Activated CD4-positive, alpha-beta memory T cell treated with anti-CD3 and anti-CD28 coated beads for 36 hours (primary cell): ENCODE measurements at places on chromosomes 3 and 15. TPM values are rescaled to one million over a fixed set of nuclear protein-coding genes. Genes with fewer than 3 reads are reported as not detected.

GRCh38 chr15:99452728-99453636, 112.8 kb upstream of the MEF2A start:
- DNase-seq = no peak

DNA sequence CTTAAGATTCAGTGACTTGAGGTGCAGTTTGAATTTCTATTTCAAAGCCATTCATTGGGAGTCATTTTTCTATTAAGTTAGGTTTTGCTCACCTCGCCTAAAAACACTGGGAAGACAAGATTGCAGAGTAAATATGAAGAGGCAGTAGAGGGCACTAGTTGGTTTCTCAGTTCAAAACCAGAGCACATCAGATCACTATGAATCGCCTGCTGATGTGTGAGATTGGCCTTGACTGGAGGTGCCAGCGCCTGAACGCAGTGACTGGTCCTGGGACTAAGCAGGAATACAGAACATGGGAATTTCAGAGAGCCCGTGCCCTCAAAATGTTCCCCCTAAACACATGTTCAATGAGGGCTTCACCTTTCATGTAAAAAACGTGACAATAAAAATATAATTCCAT, 229.0 kb downstream of the ITPR1 start:
- peak; percentile 41 for DNase-seq

DNA sequence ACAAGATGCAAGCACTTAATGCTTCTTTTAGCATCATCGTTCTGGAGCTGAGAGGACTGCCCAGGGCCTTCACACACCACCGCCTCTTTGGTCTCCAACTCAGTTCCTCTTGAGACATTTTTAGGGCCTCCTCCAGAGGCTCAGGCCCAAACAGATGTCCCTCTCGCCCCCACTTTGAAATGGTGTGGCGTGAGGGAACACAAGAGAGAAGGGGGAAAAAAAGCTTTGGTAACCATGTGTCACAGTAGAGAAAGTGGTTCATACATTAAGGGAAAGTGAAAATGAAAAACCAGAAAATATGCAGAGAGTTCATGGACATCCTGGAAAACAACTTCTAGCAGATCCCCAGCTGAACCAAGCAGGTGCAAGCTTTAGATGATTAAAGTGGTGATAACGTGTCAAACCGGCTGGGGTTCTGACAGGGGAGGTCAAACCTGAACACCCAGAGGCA, 33.1 kb upstream of the FOXP1 start:
- no peak for DNase-seq

PLXNB1 gene
- 3.2 TPM for total RNA-seq

- no peak for DNase-seq
These were observed 1.1 kb upstream of the OR4F15 start for GRCh38 chr15:101810876-101811275.

GRCh38 chr3:33439546-33440327, 468 bp downstream of the UBP1 start:
- DNase-seq = peak; percentile 69

DNA sequence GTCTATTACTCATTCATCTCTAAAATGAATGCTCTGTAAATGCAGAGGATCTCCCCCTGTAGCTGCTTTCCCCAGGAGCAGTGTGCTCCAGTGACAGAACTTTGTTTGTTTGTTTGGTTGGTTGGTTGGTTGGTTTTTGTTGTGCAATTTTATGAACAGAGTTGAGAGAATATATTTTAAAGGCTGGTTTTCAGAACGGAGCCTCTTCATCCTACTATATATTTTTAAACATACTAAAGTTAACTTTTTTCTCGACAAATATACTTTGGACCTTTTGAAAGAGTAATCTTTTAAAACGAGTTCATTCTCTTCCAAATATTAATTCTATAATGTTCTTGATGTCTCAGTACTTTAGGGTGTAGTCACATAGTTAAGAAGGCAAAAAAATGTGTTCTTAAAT, 20.2 kb downstream of the RYR3 start:
- no peak for DNase-seq

- no peak for DNase-seq
These were observed 23.8 kb downstream of the VPS39 start for GRCh38 chr15:42184296-42184695.

GREM1 gene
- not detected for total RNA-seq

GRCh38 chr3:101836652-101837598, 12.4 kb upstream of the NFKBIZ start:
- no peak for DNase-seq

- DNase-seq = no peak
These were observed 321.2 kb upstream of the AZI2 start for GRCh38 chr3:28669870-28670269.

GRCh38 chr3:145678401-145678800, 482.6 kb downstream of the PLOD2 start:
- DNase-seq = no peak

DNA sequence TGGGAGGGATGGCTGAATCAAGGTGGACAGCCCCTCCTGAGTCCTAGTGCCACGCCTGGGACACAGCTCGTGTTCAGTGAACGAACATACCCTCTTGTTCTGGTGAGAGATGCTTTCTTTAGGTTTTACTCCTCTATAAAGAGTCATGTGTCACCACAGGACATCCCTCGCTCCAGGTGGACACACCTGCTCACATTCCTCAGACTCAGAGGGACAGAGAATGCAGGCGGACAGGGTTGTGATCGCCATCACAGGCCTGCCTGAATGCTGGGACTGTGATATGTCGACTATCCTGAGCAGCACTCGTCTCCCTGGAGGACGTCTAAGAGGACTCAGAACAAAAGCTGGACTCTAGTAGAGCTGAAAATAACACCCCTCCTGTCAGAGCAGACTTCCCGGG, 96.4 kb upstream of the SNRPA1 start:
- DNase-seq = no peak

- no peak for DNase-seq
These were observed 179.4 kb downstream of the CDIN1 start for GRCh38 chr15:36758800-36759199.

GRCh38 chr3:13141991-13142412, 68.8 kb upstream of the IQSEC1 start:
- peak; percentile 44 for DNase-seq

ECE2 gene
- not detected for total RNA-seq
